ENCODE measurements at places on chromosomes 1 and 21.

- no peak for DNase-seq
Observed at GRCh38 chr1:148315071-148315811, 163.2 kb upstream of the NBPF11 start.

DNA sequence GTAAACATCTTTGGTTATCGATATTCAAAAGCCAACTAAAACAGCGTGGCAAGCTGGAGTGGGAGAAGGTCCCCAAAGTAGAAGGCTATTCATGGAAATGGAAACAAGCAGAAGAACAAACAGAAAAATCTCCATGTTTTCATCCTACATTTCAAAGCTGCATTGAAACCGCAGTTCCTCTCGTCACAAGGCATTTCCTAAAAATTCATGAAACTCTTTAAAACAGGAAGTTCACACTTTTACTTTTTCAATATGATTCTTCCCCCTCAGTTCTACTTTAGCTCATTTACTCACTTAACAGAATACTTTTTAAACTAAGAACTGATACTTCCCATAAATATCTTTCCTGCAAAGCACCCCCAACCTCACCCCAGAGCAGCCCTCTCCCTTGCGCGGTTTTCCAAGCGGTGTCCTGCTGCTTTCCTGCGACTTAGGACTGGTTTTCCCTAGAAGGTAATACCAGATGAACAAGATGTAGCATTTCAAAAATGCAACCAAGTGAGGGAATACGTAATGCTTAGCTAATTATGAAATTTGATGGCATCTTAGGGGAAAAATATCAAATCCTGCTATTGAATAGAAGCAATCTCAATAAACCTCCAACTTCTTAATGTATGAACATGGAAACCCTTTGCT, 228.3 kb upstream of the PKN2 start:
- no peak for DNase-seq

DNA sequence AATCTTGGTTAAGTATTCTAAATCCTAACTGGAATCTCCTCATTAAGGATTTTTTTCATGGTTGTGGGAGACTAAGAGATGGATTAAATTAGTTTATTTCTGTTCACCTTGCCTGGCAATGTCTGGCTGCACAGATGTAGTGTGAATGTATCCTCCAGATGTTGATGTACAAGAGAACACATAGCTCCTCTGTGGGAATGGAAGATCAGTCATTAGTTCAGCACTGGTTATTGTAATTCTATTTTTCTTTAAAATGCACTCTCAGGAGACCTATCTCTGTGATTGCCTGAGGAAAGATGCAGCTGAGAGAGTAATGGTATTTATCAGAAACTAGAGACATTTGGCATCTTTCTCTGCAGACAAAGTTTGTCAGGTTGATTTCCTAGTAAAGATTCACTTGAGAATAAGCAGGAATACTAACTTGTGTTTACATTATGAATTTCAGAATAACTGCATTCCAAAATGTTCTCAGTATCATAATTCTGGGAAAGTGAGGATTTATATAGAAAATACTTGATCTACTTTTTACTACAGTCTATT, 178.6 kb downstream of the GIPC2 start:
- no peak for DNase-seq

GRCh38 chr1:177080564-177080963, 83.9 kb downstream of the ASTN1 start:
- no peak for DNase-seq

- DNase-seq = no peak
Observed at GRCh38 chr21:16079830-16080229, 350.0 kb downstream of the USP25 start.

- DNase-seq = no peak
Observed at GRCh38 chr1:240843798-240844197, 231.8 kb upstream of the GREM2 start.

DNA sequence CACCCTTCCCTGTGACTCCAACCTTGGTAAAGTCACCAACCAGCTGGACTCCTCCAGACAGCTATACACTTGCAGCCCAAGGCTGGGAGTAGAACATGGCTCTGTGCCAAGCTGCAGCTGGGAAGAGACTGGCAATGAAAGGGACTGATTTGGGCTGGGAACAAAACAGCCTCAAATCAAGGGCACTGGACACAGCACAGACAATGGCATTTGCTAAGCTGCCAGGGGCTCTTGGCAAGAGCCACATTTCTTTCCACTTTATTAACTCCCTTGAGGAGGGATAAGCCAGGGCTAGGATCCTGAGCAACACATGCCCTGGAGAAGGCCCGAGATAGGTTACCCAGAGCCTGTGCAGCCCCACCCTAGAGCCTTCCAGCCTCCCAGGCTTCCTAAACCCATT, 12.0 kb downstream of the SYT11 start:
- no peak for DNase-seq

DNA sequence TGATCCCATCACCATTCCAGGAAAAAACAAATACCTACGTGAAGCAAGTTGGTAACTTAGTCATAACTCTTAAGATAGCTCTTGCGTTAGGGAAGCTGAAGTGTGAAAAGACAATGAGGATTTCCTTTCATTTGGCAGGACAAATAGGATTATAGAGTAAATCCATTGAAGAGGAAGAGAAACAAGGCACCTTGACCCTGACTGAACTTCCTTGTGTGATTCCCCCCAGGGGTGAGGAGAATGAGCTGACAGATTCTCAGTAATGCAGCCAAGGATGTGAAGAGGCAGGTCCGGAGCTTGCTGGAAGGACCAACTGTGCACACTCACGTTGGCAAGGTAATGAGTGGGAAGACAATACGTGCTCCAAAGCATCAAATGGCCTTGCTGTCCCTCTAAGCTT, 55.0 kb upstream of the HMCN1 start:
- DNase-seq = no peak

- DNase-seq = no peak
Observed at GRCh38 chr1:226603858-226604559, 55.4 kb downstream of the STUM start.

DNA sequence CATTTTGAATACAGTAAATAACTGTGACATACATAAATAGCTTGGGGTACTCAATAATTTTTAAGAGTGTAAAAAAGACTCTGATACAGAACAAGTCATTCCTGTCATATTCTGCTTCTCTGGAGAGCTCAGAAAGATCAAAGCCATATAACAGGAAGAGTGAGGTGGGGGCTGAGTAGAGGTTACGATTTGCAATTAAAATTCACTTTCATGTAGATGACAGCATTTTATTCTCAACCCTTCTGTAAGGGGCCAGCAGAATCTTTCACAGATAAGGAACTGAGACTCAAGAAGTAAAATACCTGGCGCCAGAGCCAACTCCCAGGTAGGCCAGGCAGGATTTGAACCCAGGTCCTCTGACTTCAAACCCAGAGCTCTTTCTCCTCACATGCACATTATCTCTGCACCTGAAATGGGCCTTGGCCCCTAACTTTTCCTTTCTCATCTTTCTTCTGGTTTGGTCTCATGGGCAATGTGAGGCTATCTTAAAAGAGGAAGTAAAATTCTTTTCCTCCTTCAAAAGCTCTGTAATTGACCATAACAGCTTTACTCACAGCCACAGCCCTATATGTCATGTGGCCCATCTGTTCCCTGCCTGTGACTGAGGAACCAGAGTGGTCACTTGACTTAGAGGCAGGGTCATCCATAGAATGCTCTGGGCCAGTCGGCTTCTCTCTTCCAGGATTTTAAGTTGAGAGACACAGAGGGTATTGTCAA, 80.9 kb upstream of the SYT6 start:
- DNase-seq = no peak

DNA sequence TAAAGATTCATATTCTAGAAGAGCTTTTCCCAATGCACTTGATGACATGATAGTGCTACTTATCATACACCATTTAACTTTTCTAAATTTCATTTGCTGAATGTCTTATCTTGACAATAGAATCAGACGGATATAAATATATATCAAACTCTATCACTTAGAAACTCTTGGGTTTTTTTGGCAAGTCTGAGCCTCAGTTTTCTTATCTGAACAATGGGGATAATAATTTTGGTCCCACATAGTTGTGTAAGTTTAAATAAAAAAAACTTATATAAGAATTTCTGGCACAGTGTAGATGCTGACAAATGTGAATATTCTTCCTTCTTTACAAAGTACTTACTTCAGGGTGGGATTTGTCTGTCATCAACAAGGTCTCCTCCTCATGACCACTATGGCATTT, 21.5 kb upstream of the LEPR start:
- DNase-seq = no peak

- DNase-seq = no peak
Observed at GRCh38 chr1:163298365-163298764, 23.4 kb upstream of the NUF2 start.

DNA sequence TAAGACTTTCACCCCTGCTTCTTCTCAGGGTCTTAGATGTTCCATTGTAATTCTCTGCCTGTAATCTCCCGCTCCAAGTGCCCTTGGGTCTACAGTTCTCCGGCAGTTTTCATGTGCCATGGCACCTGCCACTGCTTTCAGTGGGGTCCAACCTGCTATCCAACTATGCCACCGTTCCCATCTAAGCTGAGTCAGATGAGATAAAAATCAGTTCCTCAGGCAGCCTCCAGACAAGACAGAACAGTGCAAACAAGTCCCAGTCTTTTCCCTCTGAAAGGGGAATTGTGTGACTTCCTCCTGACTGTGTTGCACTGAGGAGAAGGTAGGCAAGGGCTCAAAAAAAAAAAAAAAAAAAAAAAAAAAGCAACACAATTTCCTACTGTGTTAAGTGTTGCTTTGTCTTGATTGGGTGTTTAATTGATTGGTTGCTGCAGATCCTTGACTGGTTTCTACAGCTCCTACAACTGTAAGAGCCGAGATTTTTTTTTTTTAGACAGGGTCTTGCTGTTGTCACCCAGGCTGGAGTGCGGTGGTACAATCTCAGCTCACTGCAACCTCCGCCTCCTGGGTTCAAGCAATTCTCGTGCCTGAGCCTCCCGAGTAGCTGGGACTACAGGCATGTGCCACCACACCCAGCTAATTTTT, 50.7 kb downstream of the EBNA1BP2 start:
- no peak for DNase-seq

DNA sequence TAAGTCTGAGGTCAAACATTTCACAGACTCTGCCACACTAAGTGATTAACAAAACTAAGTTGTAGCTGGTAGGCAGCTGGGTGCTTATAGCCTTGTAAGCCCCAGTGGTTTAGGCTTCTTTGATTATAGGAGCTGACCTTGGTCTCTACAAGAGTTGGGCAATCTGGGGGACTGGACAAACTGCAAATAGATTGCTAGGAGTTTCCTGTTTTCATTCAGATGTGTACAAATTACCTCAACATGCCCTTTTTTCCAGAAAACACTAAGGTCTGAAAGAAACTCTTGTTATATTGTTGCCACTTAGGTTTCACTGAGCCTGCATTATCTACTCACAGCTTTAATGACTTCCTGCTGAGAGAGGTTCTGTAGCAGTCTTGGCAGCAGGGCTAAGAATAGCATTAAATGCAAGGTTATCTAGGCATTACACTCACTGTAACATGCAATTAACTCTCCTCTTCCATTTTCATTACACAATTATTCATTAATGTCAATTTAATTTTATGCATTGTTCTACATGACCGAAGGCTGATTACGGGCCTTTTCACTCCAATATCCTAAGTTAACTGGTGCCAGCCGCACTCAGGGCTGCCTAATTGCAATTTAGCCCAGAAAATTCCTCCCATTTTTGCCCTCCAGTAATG, 314.0 kb downstream of the LMO4 start:
- DNase-seq = no peak

GRCh38 chr1:18394563-18395156, 86.1 kb upstream of the KLHDC7A start:
- no peak for DNase-seq

DNA sequence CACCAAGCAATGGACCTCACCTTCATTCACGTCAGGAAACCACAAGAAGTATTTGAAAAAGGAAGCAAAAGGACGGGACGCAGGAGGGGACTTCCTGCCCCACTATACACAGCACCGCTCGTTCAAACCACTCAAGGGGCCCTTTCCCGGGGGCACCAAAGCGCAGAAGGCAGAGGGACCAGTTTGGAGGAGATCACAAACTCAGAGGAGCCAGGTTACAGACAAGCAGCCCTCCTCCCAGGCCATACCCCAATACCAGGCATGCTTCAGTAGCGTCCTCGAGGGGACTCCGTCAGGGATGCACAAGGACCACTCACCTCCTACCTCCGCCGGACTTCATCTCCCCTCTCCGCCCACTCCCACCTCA, 685 bp downstream of the CRTC2 start:
- peak; percentile 13 for DNase-seq

GRCh38 chr1:240337781-240338180, 246.1 kb downstream of the FMN2 start:
- no peak for DNase-seq

DNA sequence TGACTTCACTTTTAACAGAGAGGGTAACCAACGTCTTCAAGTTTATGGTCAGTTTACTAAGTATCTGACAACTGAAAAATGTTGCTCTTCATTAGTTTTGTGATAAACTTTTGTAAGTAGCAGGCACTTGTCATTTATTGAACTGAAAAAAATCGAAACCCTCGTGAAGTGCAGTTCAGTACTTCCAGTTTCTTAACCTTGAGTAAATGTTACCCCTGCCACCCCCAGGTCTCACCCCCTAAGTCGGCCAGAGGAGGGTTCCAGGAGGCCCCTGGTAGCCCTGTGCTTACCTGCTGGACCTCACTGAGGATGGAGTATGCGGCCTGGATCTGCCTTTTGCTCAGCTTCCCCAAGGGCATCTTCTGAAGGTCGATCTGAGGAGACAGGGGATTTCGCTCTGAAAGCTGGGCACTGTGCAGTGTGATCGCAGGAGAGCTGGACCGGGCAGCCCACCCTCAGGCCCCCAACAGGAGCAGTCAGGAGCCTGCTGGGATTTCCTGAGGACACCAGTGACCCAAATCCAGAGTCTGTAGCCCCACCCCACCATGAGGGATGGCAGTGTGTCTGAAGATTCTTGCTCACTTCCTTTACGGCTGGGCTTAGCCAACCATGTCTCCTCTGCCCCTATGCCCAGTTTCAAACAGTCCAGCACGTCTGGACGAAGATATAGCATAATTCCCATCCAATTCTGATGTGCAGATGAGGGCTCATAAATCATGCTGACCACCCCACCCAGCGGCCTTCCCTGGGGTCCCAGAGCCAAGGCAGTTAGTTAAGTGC, 37.6 kb downstream of the PARP1 start:
- no peak for DNase-seq

GRCh38 chr1:51643362-51643761, 26.5 kb downstream of the OSBPL9 start:
- DNase-seq = no peak

- DNase-seq = no peak
Observed at GRCh38 chr1:156083800-156084790, 1.8 kb upstream of the MEX3A start.

DNA sequence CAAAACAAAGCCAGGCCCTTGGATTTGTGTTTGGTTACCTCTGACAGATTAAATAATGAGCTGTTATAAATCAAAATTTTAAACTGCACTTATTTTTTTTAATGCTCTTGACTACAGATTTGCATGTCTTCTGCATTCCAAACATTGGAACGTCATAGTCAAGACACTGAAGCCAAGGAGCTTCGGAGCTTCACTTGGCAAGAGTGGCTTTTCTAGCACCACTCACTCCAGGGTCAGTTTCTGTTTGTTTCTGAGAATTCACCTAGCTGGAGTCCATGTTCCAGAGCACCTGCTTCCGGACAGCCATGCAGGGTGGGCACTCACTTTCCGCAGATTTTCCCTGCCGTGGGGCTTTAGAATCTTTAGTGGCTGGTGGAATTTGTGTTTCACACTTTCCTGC, 202.9 kb downstream of the ZP4 start:
- no peak for DNase-seq

GRCh38 chr1:31753707-31754349, 10.3 kb downstream of the ADGRB2 start:
- no peak for DNase-seq
